ENCODE measurements at places on chromosomes 6 and 20.

- no peak for DNase-seq
These were observed 447.4 kb downstream of the KIF16B start for GRCh38 chr20:16125816-16126215.

DNA sequence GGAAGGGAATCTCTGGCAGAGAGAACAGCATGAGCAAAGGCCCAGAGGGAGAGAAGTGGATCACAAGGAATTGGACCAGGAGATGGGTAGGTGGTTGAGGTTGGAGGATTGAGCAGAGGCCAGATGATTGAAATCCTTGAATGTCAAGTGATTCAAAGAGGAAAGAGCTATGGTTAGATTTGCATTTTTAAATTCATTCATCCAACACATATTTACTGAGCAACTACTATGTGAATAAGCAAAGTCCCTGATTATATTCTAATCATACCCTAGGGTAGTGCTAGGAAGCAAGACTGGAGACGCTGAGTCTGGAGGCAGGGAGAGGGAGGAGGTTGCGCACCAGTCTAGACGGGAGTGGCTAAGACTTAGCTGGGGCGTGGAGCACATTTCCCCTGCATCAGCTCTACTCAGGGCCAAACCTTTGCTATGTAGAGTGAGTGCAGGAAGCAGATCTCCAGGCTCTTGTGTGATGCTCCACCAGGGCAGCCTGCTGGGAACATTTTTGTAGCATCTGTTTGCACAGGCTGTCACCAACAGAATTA is 40.2 kb downstream of the EYA2 start:
- DNase-seq = no peak

GRCh38 chr6:6697620-6698019 is 109.1 kb downstream of the LY86 start:
- no peak for DNase-seq

DNA sequence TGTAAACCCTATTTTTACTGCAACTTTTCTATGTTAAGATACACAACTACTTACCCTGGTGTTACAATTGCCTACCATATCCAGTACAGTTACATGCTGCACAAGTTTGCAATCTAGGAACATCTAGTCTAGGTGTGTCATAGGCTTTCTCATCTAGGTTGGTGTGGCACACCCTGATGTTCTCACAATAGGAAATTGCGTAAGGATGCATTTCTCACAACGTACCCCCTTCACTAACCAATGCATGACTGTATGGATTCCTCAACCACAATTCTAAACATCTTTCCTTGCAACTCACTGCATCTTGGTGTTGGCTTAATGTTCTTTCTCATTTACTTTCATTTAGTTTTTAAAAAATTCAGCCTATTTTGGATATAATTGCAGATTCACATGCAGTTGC is 31.6 kb downstream of the GJA10 start:
- no peak for DNase-seq

DNA sequence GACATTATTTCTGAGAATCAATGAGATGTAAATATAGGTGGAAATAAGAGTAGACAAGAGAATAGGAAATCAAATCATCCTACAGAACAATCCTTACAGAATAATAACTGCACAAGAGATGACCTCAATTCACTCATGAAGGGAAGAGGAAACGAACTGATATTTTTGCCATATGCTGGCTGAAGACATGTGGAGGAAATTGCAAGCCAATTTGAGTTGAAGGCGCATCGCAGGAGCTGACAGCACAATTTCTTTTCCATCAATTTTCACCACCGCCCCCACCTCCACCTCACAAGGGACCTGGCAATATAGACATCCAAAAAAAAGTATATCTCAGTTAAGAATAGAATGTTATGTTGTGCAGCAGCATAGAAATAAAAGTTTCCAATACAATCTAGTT is 20.3 kb downstream of the CITED2 start:
- DNase-seq = no peak

DNA sequence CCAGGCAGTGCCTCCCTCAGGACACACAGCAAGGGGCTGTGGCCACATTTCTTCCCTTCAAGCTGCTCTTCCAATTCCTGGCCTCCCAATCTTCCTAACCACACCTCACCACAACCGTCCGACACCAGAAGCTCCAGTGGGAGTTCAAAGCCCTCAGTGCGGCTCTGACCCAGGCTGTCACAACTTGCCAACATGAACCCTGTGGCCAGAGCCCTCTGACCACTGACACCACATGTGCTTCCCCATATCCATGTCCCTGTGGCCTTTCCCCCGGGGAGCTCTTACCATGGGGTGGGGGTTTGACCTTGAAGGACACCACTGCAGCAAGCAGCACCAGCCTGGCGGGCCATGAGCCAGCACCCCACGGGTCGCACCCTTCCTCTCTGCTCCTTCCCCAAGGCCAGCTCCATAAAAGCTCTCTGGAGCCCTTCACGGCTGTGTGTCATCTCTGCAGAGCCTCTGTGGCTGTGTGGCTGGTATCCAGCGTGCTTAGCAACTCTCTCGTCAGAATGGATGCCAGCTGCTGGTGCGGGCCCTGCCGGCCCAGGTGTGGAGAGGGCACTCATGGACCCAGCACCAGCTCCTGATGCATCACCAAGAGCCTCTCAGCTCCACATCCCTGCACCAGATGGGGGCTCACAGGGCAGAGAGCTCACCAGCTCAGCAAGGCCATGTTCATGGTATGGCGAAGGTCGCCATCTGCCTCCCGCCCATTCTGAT is 106.1 kb downstream of the PSMB1 start:
- DNase-seq = no peak

GRCh38 chr6:122817766-122818165 is 28.7 kb downstream of the SMPDL3A start:
- no peak for DNase-seq

GRCh38 chr20:38308047-38308438 is 4.1 kb downstream of the BPI start:
- no peak for DNase-seq

- no peak for DNase-seq
These were observed 14.3 kb upstream of the EPM2A start for GRCh38 chr6:145749632-145750031.

DNA sequence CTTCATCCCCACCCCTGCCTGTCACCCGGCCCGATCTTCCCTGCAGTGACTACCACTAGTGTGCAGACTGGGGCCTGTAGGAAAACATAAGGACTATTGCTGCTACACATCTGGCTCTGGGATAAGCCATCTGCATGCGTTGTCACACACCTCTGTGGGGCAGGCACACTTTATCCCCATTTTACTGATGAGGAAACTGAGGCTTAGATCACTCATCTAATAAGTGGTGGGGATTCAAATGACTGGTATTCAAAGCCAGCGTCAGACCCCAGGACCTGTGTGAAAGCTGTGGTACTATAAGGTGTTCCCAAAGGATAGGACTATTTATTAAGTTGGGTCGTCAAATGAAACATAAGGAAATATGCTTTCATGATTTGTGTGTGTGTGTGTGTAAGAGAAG is 148.9 kb upstream of the RNF24 start:
- no peak for DNase-seq

- DNase-seq = no peak
These were observed 9.2 kb upstream of the RPS21 start for GRCh38 chr20:62377615-62378178.

DNA sequence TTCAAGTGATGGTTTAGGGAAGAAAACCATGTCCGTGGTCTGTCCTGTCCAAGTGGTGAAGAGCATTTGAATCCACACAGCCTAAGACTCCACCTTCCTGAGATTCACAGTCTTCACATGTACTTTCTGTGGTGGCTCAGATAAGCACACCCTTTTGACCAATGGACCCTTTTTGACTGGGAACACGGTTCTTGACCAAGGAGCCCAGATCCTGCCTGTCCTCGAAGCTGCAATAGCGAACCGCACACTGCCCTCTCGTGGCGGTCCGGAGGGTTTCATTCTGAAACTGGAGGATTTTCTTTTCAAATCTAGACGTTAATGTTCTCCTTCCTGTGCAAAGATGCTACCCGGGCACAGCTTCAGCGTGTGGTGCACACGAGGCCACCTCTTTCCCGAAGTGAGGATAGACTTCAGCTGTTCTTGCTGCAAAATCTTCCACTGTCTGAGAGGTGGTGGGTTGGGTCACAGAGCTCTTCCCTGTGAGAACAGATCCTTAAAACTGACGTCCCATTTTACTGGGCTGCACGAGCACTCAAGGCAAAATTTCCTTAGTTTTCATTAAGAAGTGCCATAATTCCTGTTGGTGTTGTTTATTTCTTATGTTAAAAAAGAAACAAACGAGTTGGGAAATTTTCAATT is 90.5 kb downstream of the SYNJ2 start:
- DNase-seq = peak; percentile 57

- no peak for DNase-seq
These were observed 119.2 kb upstream of the TMEM170B start for GRCh38 chr6:11418290-11418905.

DNA sequence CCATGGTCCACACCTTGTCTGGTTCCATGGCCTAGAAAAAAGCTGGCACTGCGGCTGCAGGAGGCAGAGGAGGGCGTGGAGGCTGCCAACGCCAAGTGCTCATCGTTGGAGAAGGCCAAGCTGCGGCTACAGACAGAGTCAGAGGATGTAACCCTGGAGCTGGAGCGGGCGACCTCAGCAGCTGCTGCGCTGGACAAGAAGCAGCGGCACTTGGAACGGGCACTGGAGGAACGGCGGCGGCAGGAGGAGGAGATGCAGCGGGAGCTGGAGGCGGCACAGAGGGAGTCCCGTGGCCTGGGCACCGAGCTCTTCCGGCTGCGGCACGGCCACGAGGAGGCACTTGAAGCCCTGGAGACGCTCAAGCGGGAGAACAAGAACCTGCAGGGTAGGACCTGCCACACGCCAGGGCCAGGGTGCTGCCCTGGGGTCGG is 43.4 kb downstream of the MYH7B start:
- no peak for DNase-seq

DNA sequence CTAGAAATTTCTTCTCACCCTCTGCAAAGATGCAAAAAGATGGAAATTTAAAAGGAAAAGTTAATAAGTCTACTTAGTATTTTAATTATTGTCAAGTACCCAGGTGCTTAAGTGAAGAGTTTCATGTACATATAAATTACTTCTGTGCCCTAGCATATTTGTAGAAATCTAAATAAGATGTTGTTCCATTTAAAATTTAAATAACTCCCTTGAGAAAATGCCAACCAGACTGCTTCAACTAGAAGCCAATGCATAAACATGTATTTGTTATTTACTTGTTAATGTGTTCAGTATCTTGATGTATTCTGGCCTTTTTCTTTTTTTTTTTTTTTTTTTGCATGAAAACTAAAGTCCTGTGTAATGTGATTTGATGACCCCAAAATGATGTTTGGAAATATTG is 6.3 kb upstream of the TMEM244 start:
- DNase-seq = no peak

DNA sequence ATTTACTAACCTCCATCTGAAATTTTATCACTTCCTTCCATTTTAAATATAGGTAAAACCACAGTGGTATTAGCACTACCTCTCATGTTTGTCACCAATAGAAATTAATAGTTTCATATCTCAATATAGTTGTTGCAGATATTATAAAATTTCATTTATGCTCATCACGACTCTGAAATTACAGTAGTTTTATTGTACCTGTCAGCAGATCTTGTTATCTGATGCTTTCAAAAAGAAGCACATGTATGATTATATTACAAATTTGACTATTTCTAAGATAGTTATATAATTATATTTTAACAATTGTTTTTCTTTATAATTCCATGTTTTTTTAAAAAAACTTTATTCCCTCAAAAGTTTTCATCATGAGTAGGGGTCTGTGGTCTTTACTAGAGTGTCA is 4.8 kb downstream of the TAAR5 start:
- DNase-seq = no peak

DNA sequence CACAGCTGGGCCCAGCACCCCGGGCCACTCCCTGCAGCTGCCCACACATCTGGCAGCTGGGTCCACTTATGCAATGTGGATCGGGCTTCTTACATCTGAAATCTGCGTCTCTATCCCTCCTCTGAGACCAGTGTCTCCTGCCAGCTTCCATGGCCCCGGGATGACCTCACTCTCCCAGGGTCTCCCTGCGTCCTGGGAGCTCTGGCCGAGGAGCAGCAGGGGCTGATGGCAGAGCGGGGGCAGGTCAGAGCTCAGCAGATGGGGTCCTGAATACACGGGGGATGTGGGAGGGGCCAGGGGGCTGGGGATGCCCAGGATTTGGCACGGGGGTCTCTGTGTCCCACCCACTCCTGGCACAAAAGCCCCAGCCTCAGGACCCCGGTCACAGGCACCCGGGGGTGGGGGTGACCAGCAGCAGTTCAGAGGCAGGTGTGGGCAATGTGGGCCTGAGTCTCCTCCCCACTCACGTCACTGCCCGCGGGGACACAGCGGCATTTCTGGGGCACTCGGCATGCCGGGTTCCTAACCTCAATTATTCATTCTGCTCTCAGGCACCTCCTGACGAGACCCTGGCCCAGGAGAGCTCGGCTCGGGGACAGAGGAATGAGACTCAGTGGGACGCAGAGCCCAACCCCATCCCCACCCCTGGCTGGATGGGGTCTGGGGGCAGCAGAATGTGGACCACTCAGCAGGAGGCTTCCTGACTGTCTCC is 16.4 kb downstream of the CHRNA4 start:
- no peak for DNase-seq

DNA sequence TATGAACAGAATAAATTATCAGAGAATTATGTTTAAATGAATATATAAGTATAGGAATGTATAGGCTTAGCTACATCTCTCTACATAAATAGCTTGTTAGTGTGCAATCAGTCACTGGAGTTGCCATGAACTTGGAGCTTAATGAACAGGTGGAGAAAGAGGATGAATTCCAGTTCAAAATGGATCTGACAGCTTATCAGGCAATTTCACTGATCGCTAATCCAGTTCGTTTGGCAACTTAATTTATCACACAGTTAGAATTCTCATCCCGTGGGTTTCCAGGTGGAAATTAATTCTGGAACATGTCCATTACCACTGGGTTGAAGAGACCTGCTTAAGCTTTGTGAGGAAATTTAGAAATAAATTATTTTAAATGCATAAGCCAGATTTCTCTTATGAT is 118.1 kb downstream of the MACROD2 start:
- DNase-seq = no peak

DNA sequence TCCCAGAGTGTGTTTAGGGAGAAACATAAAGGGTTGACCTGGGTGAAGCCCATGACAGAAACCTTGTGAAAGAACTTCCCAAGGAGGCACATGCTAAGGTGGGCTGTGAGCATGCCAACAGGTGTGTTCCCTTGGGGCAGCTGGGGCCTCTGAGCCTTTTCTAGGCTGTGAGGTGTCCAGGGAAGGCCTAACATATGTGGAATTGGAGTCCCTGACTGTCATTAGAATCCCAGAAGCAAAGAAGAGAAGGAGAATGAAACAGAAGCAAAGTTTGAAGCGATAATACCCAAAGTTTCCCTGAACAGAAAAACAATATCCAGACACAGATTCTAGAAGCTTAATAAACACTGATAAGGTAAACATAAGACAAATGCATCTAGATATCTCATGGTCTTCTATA is 143.3 kb downstream of the CD83 start:
- DNase-seq = no peak

DNA sequence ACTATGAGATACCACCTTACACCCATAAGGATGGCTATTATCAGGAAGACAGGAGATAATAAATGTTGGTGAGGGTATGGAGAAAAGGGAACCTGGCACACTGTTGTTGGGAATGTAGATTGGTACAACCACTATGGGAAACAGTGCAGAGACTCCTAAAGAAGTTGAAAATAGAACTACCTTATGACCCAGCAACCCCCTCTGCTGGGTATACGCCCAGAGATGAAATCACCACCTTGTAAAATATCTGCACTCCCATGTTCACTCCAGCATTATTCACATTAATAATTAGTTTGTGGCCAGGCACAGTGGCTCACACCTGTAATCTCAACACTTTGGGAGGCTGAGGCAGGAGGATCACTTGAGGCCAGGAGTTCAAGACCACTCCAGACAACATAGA is 26.8 kb downstream of the ZBTB9 start:
- DNase-seq = no peak

- DNase-seq = peak; percentile 10
These were observed 152.6 kb downstream of the THEMIS start for GRCh38 chr6:127748290-127748689.
